ENCODE measurements at places on chromosomes 6 and 20.
A peak's percentile ranks its signal among the peaks of the same experiment; 100 is the strongest.

DNA sequence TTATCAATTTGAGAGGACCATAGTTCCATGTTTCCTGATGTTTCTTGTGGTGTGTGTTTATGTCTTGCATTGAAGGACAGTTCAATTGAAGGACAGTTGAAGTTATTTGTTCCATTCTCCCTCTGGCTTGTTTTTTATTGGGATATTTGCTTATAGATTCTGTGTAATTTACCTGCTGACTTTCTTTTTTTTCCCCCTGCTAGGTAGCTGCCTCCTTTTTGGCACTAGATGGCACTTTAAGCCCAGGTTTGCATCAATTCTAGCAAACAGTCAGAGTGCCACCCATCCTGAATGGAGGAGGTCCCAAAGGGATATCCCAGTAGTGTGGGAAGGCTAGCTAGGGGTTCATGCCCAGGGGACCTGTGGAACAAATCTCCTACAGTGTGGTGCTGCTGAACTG, 78.1 kb downstream of the CFAP61 start:
- peak; percentile 0 for DNase-seq

GRCh38 chr6:111230351-111231089, 143.2 kb downstream of the SLC16A10 start:
- DNase-seq = no peak

DNA sequence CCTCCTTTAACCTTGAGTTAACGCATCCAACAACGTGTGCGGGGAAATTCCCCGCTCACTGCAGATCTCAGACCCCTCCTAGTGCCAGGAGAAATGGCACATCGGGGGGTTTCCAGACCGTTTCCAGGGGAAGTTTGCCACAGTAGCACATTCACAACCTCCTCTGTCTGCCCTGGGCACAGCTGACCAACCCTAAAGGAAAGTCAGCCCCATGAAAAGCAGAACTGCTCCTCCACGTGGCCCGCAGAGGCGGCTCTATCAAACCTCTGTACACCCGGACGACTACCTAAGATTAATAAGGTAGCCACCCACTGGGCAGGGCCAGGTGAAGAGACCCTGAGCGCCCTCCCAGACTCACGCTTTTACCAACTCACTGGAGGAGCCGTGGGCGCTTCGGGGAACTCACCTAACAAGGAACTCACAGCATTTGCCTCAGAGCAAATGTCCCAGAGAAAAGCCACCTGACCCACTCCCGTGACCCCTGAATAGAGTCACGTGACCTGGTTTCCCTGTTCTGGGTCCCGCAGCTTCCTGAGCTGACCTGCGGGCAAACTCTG, 93.1 kb downstream of the PRND start:
- DNase-seq = peak; percentile 93

GRCh38 chr6:143620447-143620846, 57.3 kb upstream of the PHACTR2 start:
- no peak for DNase-seq
